ENCODE measurements at places on chromosomes 7 and 10. TPM values are rescaled to one million over a fixed set of nuclear protein-coding genes. Genes with fewer than 3 reads are reported as not detected.

- DNase-seq = no peak
Observed at GRCh38 chr7:82172017-82172416, 271.6 kb downstream of the CACNA2D1 start.

DNA sequence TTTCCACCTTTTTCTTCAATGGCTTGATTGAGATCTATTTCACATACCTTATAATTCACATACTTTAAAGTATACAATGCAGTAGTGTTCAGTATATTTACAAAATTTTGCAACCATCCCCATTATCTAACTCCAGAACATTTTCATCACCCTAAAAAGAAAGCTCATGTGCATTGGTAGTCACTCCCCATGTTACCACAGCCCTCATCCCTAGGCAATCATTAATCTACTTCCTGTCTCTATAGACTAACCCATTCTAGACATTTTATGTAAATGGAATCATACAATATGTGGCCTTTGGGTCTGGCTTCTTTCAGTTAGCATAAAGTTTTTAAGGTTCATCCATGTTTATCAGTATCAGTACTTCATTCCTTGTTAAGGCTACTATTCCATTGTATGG lies 214.2 kb downstream of the WDR11 start:
- no peak for DNase-seq

GRCh38 chr7:34849986-34850385 lies 187.3 kb downstream of the DPY19L1 start:
- no peak for DNase-seq

MYO3A gene
- 4.1 TPM for total RNA-seq

- DNase-seq = no peak
Observed at GRCh38 chr10:6309816-6310215, 107.1 kb downstream of the PFKFB3 start.

GRCh38 chr7:131066635-131067034 lies 261.0 kb upstream of the MKLN1 start:
- DNase-seq = no peak

GRCh38 chr10:15331461-15331860 lies 39.6 kb downstream of the FAM171A1 start:
- no peak for DNase-seq

GRCh38 chr7:25857376-25858067 lies 294.5 kb upstream of the NFE2L3 start:
- no peak for DNase-seq

GRCh38 chr7:75872073-75872782 lies 6.6 kb upstream of the RHBDD2 start:
- DNase-seq = no peak

- DNase-seq = no peak
Observed at GRCh38 chr7:108311446-108312168, 144.6 kb downstream of the NRCAM start.

GDF2 gene
- not detected for total RNA-seq

LARP4B gene
- total RNA-seq = 29.3 TPM

GRCh38 chr10:74289188-74289587 lies 138.2 kb downstream of the ADK start:
- DNase-seq = no peak

DNA sequence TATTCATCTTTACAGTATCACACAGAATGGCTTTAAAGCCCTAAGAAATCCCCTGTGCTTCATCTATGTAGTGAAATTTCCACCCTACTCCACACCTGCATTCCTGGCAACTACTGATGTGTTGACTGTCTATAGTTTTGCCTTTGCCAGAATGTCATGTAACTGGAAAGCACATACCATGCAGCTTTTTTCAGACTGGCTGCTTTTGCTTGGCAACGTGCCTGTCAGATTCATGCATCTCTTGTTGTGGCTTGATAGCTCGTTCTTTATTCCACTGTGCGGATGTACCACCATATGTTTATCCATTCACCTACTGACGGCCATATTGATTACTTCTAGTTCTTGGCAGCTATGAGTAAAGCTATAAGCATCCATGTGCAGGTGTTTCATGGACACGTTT lies 30.6 kb downstream of the RBM17 start:
- no peak for DNase-seq

- DNase-seq = no peak
Observed at GRCh38 chr7:23114896-23115295, 9.3 kb downstream of the KLHL7 start.

CRYGN gene
- under 0.01 TPM for total RNA-seq

DNA sequence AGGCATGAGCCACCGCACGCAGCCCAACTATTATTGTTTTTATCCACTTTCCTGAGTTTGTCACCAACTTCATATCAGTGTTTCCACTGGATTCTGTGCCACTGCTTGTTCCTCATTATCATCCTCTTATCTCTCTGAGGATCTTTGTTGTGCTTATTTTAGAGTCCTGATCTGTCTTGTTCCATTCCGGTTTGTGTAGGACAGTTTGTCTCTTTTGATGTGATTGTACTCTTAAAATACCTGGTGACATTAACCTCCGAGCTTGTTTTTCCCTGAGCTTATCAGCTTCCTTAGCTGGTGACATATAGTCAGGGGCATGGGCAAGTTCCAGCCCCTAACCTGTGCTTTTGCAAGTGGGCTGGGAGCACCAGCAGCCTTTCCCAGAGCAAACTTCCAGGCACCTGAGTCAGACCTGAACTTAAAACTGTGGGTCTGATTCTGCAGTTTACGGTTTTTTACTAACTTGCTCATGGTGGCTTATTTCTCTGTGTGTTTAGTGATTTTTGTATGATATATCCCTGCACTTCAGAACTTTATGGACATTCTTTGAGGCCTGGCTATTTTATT lies 23.1 kb upstream of the FMC1 start:
- no peak for DNase-seq

- DNase-seq = no peak
Observed at GRCh38 chr7:150377635-150378034, 1.5 kb upstream of the ZNF775 start.

GRCh38 chr10:111766464-111766863 lies 417.1 kb downstream of the GPAM start:
- no peak for DNase-seq

CDNF gene
- 0.82 TPM for total RNA-seq

DNA sequence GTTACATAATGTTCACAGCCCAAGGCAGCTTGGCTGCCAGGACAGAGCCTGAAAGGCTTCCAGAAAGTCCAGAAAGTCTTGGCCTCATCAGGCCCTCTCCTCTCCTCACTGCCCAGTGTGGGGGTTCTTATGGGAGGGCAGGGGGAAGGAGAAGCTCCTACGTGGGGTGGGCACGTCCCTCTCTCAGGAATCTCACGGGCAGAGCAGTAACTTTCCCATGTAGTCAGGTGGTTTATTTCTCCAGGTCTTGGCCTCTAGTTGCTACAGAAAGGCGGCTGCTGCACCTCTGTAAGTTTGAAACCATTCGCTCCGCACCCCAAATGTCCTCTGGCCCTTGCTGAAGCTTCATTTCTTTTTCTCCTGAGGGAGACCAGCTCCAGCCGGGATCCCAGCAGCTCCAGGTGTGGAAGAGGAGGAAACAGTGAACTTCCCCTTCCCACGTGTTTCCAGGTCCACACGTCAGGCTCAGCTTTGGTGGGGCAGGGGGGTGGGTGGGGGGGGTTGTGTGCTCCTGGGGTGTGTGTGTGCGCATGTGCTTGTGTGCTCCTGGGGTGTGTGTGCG lies 320.3 kb downstream of the WDR37 start:
- DNase-seq = no peak

GRCh38 chr10:50439806-50440205 lies 183.9 kb downstream of the SGMS1 start:
- DNase-seq = no peak

DNA sequence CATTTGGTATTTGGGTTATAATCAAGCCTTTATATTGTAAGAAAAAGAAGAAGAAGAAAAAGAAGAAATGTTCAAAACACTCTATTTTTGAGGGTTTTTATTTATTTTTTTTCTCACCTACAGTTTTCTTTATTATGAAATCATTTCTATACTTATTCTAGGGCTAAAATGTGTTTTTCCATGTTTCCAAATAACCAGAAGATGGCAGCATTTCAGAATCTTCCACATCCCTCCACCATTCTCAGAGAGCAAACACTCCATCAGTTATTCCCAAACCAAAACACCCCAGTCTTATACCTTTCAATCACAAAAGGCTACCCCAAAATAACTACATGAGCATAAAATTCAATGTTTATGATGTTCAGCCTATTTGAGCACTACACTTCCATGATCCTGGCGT lies 38.7 kb upstream of the PPP1R17 start:
- DNase-seq = peak; percentile 11

PNLIPRP1 gene
- total RNA-seq = not detected

GRCh38 chr7:148147438-148147837 lies 443.1 kb upstream of the C7orf33 start:
- DNase-seq = no peak

DNA sequence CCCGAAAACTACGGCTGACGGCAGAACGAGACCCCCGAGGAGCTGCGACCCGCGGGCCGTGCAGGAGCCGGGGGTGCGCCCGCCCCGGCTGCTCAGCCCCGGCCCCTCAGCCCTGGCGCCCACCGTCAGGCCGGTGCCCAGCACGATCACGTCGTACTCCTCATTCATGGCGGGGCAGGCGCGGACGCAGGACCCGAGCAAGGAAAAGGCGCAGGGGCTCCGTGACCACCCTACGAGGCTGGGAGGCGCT lies 218 bp downstream of the GDI2 start:
- DNase-seq = no peak

GRCh38 chr10:108469940-108470339 lies 1305.4 kb upstream of the SORCS1 start:
- no peak for DNase-seq

DNA sequence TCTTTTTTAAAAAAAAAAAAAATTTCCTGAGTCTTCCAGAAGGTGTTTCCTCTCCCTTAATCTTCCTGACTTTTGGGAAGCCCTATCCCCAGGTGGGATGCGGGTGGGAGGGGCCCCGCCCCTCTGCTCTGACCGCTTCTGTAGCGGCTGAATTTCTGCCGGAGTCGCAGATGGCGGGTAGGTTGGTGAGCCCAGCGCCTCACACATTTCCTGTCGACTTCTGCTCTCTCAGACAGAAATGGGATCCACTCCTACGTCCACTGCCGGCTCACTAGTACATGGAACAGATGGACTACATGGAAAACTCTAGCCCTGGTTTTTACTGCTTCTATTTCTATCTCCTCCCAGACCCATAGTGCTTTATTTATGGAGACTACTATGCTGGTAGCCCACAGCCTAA lies 90.9 kb downstream of the NEUROD6 start:
- no peak for DNase-seq

DNA sequence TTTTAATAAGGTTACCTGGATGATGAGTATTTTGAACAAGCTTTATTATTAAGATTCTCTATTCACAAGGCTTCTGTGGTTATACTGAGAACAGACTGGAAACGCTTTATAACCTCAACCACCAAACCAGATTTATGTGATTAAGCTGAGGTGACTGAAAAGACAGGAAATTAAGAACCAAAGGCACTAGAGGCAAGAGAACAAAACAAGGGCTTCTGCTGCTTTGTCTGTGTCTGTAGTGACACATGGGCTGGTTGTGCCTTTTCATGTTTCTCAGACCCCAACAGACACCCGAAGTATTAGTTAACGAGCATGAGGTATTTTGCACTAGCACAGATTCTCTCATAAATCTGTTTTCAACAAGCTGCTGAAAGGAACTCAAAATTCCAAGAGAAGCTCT lies 64.4 kb downstream of the RAPGEF5 start:
- DNase-seq = no peak

- no peak for DNase-seq
Observed at GRCh38 chr7:29471444-29472138, 92.0 kb upstream of the PRR15 start.

SLC13A1 gene
- not detected for total RNA-seq

DNA sequence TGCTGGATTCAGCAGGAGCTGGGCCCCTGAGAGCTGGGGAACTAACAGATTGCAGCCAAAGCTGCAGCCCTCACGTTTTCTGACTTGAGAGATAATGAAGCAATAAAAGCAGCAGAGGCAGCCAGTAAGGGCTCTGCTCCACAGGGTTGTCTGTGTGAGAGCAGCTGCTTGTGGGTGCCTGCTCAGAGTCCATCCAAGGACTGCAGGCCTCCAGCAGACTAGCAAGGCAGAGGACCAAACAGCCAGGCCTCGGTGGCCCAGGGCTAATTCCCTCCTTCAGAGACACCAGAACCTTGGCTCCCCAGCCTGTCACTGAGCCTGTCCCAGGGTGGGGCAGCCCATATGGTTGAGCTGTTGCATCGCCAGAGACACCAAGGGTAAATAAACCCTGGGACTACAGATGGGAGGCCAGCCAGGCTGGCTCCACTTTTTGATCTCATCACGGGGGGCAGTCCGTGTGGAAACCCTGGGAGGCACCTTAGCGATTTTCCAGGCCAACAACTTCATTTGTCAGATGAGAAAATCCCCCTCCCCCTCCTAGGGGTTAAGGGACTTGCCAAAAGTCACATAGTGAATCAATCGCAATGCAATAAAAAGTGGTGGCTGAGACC lies 229.2 kb downstream of the WDR11 start:
- DNase-seq = no peak

IDI2 gene
- not detected for total RNA-seq

DNA sequence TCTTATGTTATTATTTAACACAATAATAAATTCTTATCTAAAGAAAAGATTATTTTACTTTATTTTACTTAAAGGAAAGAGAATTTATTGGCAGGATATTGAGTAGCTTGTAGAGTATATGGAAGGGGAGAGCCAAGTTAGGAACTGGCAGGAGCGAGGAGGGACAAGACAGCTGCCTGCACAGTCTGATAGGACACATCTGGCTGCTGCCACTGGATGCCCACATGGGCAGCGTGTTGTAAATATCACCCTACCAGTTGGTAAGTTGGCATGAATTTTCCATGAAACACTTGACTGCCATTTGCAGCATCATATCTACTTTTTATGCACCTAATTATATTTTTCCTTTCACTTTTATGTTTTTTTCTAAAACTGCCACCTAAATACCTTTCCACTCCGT lies 19.6 kb downstream of the SRI start:
- no peak for DNase-seq

GIMAP5 gene
- 3.7 TPM for total RNA-seq

- no peak for DNase-seq
Observed at GRCh38 chr10:31932838-31933237, 4.2 kb upstream of the ARHGAP12 start.

DNA sequence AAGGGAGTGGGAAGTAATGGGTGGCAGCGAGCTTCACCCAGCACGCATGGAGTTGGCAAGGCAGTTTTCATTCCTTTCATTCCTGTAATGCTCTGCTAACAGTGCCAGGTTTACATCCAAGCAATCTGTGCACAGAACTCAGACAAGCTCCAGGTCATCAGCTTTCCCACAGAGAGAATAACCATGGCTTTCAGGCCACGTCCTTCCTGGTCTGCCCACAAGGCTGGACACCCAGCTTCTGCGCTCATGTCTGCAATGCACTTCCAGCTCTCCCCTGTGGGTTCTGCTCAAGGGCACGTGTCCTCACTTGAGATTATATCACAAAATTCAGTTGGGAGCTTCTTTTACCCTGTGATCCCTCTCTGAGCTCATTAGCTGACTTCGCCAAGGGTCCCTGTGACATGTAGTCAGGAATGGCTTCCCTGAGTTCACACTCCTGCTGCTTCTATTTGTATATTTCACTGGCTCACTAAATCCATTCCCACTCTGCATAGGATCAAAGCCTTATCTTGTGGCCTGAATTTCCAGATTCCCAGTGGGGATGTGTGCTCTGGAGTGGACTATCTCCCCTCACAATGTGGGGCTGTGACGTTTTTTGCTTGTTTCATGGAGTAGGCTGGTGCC lies 18.6 kb downstream of the AKR1C2 start:
- DNase-seq = no peak

Data from frontal cortex (tissue), 4 donors.